ENCODE measurements at places on chromosomes 6 and 20.

DNA sequence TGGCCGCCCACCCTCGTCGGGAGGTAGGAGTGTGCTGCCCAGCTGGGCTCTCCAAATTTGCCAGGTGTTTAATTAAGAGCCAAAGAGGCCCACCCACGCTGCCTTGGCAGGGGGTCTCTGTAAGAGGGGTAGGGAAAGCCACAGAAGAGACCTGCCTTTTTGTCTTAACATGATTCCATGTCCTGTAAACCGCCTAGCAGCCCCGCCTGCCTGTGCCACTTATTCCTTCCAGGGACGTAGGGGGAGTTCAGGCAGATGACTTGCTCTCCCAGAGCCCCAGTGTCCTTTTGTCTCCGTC lies 2.1 kb downstream of the FAM210B start:
- DNase-seq: no peak

DNA sequence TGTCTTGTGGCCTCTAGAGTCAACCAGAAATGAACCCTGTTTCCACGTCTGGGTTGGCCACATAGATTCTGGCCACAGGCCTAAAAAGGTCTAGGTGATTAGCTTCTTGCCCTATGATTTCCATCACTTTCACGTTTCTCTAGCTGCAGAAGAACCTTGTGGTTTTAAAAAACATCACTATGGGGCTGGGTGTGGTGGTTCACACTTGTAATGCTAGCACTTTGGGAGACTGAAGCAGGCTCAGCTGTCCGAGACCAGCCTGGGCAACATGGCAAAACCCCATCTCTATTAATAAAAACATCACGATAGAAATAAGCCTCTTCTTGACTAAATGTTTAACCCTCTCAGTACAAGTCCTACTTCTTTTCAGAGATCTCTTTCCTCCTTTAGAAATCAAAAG lies 27.6 kb downstream of the POLR1C start:
- DNase-seq: no peak

DNA sequence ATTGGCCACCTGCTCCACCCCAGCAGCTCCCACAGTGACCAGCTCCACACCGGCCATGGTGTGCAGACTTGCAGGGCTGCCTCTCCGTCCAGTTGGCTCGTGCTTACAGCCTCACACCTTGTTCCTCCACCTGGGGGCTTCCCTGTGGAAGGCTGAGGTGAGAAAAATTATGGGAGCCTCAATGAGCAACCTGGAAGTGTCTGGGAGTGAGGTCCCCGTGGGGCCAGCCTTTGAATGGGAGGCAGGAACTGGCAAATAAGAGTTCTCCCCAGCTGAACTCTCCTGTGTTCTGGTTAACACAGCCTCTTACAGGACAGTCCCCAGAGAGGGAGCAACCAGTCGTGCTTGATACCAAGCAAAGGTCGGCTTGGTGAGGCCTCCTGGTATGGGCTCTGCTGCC lies 3.8 kb upstream of the PFDN4 start:
- no peak for DNase-seq

DNA sequence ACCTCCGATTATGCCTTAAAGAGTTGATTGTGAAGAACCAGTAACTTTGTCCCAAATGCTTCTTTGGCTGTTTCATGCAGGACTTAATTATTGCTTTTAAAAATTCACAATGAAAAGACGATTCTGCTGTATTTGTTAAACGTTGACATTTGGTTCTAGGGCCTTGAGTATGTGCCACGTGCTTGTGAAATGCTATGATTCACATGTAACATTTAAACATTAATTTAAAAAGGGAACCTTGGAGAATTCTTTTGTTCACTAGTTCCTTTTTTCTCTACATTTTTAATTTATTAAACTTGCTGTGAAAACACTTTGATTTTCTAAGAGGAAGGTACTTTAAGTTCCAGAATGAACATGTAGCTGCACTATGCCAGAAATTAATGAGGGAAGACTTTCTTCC lies 9.5 kb downstream of the GZF1 start:
- no peak for DNase-seq

DNA sequence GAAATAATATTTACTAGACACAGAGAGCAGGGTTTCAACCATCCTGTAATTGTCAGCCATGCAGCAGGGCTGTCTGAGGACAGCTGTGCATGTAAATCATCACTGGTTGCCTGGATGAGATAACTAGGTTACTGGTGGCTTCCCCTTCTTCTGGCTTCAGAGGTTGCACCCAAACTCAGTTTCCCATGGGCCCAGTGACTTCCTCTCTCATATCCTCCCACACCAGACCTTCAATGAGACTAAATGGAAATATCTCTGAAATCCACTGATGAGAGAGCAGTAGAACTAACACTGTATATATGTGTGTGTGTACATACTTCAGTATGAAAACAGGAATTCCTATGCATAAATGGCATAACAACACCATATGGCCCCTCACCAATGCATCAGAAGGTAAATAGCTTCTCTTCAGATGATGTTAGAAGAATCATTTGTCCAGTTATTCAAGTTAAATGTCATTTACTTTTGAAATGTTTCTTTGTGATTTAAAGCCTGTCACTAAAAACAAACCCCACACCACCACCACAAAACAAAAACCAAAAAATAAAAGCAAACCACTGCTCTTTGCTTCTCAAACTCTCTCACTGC lies 51.0 kb upstream of the IL20RA start:
- no peak for DNase-seq

DNA sequence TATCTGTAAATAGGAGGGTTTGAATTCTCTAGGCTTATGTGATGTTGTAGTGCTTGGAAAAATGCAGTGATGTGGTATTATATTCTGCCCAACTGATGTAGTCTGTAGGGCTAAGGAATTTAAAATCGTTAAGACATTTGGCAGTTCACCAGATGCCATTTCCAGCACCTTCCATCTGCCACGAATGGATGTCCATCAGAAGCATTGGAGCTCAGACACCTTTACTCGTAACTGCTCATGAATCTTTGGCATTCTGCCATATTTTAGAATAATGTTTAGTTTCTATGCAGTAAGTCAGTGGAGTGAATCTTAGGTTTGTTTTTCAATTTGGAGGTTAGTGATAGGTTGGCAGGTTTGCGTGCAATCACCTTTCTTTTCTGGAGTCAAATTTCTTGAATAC lies 2.4 kb upstream of the SYTL3 start:
- DNase-seq: no peak

GRCh38 chr6:107674995-107675738 lies 148.9 kb downstream of the SCML4 start:
- DNase-seq: peak; percentile 93

DNA sequence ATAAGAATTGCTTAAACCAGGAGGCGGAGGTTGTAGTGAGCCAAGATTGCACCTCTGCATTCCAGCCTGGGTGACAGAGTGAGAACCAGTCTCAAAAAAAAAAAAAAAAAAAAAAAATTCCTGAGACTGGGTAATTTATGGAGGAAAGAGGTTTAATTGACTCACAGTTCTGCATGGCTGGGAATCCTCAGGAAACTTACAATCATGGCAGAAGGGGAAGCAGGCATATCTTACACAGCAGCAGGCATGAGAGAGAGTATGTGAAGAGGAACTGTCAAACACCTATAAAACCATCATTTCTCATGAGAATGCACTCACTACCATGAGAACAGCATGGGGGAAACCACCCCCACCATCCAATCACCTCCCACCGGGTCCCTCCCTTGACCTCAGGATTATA lies 1.8 kb upstream of the FKBP1A start:
- no peak for DNase-seq

GRCh38 chr6:23532227-23532626 lies 593.8 kb upstream of the NRSN1 start:
- DNase-seq: no peak

- DNase-seq: no peak
These were observed 406.3 kb upstream of the RUNX2 start for GRCh38 chr6:44921798-44922197.

DNA sequence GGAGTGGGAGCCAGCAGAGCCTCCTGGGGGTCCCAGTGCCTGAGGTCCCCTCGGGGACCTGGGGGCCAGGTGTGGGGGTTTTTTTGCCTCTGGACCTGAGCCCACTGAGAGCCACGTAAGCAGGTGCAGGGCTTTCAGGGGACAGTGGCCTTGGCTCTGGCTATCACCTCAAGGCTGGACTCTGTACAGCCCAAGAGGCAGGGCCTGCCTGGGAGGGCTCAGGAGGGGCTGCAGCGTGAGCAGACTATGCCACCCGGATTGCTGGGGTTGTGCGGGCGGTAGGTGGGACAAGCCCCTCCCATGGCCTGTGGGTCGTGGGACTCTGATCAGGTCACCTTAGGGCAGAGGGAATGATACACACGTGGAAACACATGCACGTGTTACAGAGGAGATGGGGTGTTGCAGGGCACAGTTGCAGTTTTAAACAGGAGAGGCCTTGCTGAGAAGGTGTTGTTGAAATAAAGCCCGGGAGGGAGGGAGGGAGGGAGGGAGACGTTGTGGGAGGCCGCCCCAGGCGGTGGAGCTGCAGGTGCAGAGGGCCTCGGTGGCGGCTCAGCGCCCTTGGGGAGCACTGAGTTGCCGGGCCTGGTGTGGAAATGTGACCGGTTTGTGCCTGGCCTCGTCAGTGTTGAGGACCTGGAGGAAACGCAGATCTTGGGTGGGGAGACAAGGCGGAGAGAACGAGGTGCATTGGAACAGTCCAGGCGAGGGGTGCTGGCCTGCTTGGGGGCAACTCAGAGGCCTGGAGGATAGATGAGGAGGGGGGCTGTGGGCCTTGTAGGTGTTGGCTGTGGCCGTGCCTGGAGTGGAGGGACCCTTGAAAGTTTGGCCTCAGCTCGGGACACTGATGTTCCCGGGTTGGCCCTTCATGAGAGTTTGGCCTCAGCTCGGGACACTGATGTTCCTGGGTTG lies 2.3 kb downstream of the TCEA2 start:
- no peak for DNase-seq

GRCh38 chr6:46473881-46474280 lies 17.4 kb downstream of the RCAN2 start:
- DNase-seq: peak; percentile 52

DNA sequence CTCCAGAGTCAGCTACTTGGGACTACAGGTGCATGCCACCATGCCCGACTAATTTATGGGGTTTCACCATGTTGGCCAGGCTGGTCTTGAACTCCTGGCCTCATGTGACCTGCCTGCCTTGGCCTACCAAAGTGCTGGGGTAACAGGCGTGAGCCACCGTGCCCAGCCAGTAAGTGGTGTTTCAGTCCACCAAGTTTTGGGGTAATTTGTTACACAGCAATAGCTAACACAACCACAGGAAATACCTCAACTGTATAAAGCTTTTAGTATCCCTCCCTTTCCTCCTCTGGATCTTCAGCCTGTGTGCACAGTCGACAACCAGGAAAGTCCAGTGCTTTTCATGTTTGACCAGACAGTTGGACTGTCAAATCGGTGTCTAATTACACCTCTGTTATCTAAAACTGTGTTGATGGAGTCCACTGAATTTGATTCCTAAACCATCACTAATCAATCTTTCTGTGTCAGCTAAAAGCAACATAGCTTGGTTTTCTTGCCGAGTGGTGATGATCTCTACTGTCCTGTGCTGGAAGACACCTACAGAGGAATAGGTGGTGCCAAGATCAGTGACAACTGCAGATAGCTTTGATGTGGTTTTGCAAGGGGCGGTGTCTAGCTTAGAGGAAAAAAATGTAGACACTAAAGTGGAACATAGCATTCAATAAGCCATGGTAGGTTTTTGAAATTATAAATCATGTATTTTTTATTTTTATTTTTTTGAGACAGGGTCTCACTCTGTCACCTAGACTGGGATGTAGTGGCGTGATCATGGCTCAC lies 22.2 kb upstream of the ZBTB2 start:
- DNase-seq: no peak

All from AG20443 (cell line).